ENCODE measurements at places on chromosomes 13 and 19. TPM values are rescaled to one million over a fixed set of nuclear protein-coding genes. Genes with fewer than 3 reads are reported as not detected.

DNA sequence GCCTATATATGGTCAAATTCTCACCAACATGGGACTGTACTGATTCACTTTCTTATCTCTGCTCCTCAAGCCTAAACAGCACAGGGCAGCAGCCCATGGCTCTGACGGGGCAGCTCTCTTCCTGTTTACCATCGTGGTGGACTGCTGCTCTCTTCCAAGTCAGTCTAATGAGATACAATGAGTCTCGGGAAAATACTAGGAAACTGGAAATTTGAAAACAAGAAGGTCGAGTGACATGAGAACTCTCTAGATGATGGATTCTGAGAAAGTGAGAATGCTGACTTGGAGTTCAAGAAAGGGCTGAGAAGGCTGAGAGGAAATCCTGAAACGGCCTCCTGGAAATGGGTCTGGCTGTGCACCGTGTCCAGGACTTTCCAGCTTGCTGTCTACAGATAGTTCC, 122.8 kb upstream of the ARGLU1 start:
- DNase-seq: no peak

Gene CEACAM3
- not detected for total RNA-seq

DNA sequence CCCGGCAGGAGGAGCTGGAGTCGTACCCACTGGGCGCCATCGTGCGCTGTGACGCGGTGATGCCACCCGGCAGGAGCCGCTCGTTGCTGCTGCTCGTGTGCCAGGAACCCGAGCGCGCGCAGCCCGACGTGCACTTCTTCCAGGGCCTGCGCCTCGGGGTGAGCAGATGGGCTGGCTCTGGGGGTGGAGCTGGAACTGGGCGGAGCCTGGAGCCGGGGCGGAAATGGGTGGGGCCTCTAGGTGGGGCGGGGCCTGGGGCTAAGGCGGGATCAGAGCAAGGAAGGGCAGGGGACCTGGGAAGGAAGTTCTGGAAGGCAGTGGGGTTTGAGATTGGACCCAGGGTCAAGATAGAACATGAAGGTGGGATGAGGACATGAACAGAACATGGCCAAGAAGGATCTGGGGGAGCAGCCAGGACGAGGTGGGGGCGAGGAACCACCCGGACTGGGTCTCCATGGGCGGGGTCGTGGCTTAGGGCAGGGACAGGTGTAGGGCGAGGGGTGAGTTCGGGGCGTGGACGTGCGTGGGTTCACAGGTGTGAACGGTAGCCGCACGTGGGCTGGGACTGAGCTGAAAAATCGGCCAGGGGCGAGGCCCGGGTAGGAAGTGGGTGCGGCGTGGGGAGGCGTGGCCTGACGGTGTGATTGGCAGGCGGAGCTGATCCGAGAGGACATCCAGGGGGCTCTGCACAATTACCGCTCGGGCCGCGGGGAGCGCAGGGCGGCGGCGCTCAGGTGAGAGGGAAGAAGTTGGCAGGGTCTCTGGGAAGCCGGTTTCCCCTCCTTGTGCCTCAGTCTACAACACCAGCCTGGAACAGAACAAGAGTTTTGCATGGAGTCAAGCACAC, 4.7 kb downstream of the EPS8L1 start:
- no peak for DNase-seq

DNA sequence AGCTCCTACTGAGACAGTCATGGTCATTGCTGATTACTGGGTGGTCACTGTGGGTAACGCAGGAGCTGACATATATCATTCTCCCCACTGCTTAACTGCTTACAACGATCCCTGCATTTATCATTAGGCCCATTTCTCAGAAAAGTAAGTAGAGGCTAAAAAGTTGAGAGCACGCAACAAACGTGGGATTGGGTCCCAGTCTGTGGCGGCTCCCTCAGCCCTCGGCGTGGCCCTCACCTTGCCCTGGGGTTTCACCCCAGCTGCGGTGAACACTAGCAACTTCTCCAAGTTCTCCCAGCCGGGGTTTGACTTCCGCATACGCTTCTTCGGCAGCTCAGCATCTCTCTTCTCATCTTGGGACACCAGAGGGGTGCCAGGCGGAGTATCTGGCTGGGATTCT, 2.5 kb downstream of the PNKP start:
- no peak for DNase-seq

DNA sequence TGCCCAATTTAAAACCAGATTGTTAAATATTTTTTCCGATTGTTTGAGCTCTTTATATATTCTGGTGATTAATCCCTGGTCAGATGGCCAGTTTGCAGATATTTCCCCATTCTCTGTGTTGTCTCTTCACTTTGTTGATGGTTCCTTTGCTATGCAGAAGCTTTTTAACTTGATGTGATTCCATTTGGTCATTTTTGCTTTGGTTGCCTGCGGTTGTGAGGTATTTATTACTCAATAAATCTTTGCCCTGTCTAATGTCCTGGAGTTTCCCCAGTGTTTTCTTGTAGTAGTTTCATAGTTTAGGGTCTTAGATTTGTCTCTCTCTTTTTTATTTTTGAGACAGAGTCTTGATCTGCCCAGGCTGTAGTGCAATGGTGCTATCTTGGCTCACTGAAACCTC, 23.8 kb upstream of the LMO7 start:
- no peak for DNase-seq

DNA sequence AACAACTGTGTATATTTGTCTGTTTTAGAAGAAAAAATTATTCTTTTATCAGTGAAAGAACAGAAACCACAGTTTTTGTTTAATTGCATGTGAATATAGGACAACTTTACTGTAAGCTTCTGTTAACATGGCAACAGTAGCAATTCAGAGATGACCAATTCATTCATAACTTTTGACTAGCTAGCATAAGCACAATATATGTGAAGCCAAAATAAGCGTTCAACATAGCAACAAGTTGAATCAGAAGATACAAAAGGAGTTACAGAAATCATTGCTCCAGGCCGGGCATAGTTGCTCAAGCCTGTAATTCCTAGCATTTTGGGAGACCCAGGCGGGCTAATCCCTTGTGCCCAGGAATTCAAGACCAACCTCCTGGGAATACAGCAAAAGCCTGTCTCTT, 197.1 kb upstream of the GPC6 start:
- DNase-seq: no peak

Gene CLDND2
- not detected for total RNA-seq

Gene RYR1
- 3.2 TPM for total RNA-seq

GRCh38 chr19:53947624-53948023, 15.1 kb upstream of the CACNG8 start:
- DNase-seq: no peak

DNA sequence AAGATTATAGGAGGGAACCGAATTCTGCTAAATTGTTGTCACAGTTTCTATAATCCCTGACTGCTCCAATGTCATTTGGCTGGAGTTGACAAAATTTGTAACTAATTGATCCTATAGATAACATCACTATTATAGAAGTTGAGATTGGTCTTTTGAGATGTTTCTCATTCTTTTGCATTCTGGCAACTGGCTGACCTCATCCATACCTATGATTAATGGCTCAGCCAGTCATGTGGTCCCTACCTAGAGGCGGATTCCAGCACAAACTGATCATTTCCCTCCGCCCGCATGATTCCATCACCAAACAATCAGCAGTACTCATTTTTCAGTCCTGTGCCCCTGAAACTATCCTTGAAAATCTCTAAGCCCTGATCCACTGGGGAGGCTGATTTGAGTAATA, 4.2 kb downstream of the PSG2 start:
- no peak for DNase-seq

- no peak for DNase-seq
Observed at GRCh38 chr13:96415831-96416385, 326.0 kb downstream of the HS6ST3 start.

Gene IZUMO2
- not detected for total RNA-seq

DNA sequence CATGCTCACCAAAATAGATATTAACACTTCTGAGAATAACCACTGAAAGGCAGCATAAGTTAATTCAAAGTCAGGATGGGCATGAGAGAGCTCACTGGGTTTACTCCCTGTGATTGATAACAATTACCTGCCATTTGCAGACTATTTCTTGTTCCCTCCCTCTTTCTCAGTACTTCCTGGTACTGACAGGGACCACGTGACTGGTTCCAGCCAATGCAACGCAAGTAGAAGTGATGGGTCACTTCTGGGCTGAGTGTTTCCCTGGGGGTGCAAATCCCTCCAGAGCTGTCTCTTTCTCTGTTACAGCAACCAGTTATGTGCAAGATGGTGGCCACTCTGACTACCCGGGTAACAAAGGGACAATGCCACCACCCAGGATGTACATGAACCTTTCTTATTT, 118.8 kb downstream of the EFNB2 start:
- no peak for DNase-seq

- no peak for DNase-seq
Observed at GRCh38 chr13:73054712-73055111, 4.1 kb upstream of the KLF5 start.

Gene FGF14
- total RNA-seq: 0.63 TPM

Gene PCP2
- total RNA-seq: not detected

DNA sequence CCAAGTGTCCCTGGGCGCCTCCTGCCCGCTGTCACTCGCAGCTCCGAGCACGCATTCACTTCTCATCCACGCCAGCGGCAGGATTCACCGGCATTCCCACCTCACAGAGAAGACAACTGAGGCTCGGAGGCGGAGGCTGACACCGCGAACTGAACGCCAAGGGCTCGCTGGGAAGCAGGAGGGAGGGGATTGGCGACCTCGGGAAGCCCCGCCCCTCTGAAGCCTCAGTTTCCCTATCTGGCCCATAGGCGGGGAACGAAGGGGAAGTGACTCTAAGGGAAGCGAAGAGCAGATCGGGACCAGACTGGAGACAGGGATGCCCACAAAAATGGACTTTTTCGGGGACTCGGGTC, 256 bp downstream of the MICOS13 start:
- DNase-seq: no peak

Gene C1QTNF9B
- not detected for total RNA-seq

DNA sequence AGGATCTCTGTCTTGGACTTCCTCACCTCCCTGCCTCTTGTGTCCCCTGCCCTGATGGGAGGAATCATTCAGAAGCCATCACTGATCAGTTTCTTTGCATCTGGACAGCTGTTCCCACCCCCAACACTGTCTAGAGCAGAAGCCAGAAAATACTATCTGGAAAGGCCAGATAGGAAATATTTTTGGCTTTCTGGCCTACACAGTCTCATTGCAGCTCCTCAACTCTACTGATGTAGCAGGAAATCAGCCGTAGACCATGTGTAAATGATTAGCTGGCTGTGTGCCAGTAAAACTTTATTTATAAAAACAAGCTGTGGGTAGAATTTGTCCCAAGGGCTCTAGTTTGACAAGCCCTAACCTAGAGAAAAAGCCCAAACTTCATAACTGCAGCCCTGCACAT, 5.6 kb downstream of the SIGLEC7 start:
- DNase-seq: no peak

Gene JSRP1
- not detected for total RNA-seq

GRCh38 chr19:35281303-35281702, 1.0 kb upstream of the HAMP start:
- DNase-seq: no peak

DNA sequence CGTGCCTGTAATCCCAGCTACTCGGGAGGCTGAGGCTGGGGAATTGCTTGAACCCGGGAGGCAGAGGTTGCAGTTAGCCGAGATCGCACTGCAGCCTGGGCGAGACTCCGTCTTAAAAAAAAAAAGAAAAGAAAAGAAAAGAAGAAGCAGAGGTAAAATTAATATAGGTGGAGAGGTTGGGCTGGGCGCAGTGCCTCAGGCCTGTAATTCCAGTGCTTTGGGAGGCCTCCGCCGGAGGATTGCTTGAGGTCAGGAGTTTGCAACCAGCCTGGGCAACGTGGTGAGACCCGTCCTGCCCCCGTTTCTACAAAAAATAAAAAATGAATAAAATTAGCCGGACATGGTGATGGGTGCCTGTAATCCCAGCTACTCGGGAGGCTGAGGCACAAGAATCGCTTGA, 912 bp upstream of the TUBA3C start:
- DNase-seq: no peak

Gene NCAN
- total RNA-seq: not detected

DNA sequence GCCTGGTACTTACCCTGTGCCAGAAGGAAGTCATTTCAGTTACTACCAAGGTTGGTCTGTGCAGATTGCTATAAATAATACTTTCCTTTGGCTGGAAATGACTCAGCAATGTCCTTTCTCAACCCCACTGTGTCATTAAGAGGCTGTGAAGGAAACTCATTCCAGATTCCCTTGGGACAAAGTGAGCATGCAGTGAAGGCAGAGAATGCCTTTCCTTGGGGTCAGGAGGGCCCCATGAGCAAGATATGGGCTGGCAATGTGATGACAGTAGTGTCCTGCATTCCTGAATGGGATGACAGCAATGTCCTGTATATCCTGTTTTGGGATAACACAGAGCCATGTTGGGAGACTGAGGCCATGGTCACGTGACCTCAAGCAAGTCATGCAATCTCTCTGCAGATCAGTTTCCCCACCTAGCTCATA, 213.1 kb upstream of the TMTC4 start:
- no peak for DNase-seq

Gene SULT2B1
- not detected for total RNA-seq

GRCh38 chr13:30125422-30126073, 181.8 kb downstream of the KATNAL1 start:
- no peak for DNase-seq

DNA sequence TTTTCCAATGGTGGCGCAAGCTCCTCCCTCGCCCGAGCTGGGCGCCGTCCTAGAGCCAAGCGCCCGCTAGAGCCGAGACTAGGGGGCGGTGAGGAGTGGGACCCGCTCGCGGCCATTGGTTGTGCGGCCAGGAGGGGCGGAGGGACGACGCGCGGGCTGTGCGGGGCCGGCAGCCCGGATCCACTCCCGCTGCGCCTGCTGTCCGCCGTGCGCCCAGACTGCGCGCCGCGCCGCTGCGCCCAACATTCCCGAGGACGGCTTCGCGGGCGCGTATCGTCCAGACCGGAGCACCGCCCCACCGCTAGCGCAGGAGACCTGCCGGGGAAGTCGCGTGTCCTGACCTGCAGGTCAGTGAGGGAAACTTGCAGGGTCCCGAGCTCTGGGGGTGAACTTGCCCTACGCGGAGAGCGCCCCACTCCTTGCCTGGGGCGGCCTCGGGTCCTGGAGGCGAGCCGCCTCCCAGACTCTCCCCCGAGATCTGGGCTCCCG, at the start of gene SERTM1:
Gene SERTM1 (plus strand): TSS at position 183 of the 489 bp plus-strand sequence. CDS start 21,059 bp downstream, outside the sequence.
- DNase-seq: no peak

GRCh38 chr13:18964942-18965341, 216.7 kb downstream of the TUBA3C start:
- DNase-seq: no peak

- DNase-seq: no peak
Observed at GRCh38 chr19:11612816-11613511, 15.7 kb downstream of the ZNF627 start.

Gene CNFN
- not detected for total RNA-seq

DNA sequence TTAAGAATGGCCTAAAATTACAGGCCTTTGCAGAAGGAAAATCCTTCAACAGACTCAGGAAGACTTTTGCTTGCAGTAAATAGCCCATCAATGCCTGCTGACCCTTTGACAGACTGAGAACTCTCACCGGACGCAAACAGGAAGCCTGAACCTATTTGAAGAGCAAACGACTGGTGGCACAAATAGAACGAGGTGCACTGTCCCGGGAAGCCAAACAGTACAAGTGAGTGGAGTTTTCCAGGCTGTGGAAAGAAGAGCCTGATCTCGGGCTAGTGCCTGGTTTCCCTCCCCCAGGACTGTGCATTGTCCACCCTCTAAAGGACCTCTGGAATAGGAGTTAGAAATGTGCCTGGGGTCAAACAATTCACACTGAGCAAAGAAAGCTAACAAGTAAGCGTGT, 165.5 kb downstream of the FGF14 start:
- no peak for DNase-seq

All from omental fat pad (tissue), 4 donors.